ENCODE measurements at places on chromosomes 12 and 14.

DNA sequence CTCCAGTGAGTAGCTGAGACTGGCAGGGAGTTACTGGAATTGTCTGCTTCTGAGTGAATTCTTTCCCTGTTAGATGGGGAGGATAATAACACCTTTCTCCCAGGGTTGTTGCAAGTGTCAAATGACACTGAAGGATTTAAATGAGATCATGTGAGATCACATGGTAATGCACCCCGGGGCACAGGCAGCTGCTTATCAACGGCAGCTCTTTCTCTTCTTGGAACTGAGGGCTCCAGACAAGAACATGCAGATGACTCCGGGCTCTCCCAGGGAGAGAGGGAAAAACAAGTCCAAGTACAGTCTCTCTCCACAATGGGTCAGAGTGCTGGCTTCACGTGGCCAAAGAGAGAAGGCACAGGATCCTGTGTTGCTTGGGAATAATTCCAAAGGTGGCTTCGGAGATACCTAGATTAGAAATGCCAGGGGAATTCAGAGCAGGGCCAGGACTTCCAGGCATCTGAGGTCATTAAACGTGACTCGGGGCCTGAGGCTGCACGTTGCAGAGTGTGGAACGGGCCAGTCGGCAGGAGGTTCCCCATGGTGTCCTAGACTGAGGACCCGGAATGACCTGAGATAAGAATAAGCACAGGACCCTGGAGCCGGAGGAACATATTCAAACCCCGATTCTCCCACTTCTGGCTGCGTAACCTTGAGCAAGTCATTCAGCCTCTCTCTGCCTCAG lies 109.2 kb downstream of the PRMT8 start:
- no peak for DNase-seq

DNA sequence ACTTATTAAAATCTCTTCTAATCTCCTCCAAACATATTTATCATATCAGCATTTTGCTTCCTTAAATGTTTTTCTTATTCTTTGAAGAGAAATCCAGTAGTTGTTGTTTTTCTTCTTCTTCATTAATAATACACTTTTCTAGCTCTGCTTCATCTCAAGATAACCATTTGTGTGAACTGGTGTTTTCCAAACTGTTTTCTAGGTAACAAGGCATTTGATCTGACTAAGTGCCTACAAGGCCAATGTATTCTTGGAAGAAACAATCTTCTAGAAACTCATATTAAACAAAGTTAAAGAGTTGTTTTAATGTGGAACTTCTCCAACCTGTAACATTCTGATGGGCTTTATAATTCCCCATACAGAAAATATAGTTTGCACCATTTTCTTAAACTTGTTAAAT lies 30.8 kb upstream of the IFNG start:
- DNase-seq, result no peak

GRCh38 chr12:50790081-50790480 lies 26.2 kb downstream of the ATF1 start:
- no peak for DNase-seq

GRCh38 chr14:34300330-34300729 lies 161.7 kb downstream of the SPTSSA start:
- no peak for DNase-seq

DNA sequence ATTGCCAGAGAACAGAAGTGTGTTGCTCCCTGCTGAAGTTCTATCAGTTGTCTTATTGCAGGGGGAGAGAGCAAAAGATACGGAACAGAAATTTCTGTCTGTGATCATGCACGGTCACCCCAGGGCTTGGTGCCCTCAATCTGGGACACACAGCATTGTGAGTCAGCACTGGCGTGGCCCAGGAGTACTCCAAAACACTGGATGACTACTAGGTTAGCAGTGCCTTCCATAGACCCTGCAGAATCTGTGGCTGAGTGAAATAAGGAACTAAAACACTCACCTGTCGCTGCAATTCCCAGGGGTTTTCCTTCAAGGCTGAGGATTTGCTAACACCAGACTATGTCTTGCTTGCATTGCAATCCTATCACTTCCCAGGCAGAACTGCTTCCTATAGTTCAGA lies 165.5 kb downstream of the ANO6 start:
- no peak for DNase-seq

- no peak for DNase-seq
These were observed 383.4 kb downstream of the KCNH5 start for GRCh38 chr14:62661818-62662217.

GRCh38 chr12:49264466-49264872 lies 413 bp upstream of the TUBA1C start:
- DNase-seq, result no peak

DNA sequence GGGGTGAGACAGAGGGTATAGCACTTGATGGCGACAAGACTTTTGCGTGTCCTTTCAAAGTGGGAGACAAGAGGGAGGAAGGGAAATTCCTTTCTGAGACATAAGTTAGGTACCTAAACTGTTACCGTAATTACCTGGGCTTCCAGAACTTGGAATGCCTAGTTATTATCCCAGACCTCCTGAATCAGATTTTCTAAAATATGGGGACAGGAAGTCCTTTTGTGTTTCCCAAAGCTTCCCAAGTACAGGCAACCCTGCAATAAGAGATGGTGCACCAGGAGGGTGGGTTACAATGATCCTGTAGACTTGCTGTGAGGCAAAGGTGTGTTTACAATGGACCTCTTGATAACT lies 83.9 kb downstream of the CMKLR1 start:
- no peak for DNase-seq

- no peak for DNase-seq
These were observed 65.9 kb downstream of the NOVA1 start for GRCh38 chr14:26531894-26532293.

GRCh38 chr14:77124345-77125280 lies 17.0 kb downstream of the ZDHHC22 start:
- peak; percentile 77 for DNase-seq

DNA sequence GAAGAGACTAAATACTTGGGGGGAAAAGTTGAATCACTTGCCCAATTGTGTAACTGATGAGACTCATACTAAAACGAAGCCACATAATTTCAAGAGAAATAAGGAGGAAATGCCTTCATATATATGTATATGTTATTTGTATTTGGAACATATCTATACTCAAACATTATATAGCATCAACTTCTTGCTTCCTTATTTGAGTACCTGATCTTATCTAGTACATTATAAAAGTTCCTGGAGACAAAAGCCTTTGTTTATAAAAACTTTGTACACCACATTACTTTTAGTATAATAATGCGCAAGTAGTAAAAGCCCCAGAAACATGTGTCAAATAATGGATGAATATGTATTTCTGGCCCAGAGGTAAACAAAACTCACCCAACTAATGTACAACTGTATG lies 92.0 kb downstream of the SLC2A13 start:
- no peak for DNase-seq

GRCh38 chr12:109777544-109777943 lies 55.7 kb downstream of the TRPV4 start:
- DNase-seq, result peak; percentile 63

- DNase-seq, result no peak
These were observed 212.2 kb downstream of the DUSP6 start for GRCh38 chr12:89140141-89140540.

DNA sequence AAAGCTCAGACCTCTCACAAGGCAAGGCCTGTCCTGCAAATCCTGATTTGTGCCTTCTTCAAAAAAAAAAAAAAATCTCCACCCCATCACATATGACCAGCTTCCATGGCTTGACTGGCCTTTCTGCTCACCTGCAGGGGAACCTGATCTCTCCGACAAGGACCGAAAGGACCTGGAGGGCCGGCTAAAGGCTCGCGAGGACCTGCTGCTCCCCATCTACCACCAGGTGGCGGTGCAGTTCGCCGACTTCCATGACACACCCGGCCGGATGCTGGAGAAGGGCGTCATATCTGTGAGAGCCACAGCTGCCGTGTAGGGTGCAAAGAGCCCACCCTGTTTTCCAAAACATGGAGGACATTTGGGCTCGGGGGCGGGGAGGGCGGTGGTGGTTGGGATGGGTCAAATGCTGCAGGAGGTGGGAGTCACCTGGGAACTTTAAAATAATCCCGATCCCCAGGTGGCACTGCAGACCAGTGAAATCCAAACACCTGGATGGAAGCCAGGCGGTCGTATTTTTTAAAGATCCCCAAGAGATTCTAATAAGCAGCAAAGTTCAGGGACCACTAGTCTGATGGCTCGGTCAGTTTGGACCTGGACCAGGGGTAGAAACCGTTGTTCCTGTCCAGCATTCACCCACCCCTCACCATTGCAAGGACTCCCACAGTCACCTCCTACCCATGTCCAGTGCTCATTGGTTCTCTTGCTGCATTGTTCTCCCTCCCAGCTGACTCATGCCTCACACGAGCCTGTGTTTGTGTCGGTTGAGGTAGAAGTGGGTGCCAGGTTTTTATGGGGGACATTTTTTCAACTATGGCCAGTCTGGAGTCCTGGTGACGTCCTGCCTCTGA lies 44.8 kb downstream of the FOXN4 start:
- DNase-seq, result peak; percentile 73

- no peak for DNase-seq
These were observed 53.9 kb downstream of the ZC3H14 start for GRCh38 chr14:88616697-88617096.

GRCh38 chr12:118536306-118536906 lies 160.1 kb downstream of the SUDS3 start:
- no peak for DNase-seq

DNA sequence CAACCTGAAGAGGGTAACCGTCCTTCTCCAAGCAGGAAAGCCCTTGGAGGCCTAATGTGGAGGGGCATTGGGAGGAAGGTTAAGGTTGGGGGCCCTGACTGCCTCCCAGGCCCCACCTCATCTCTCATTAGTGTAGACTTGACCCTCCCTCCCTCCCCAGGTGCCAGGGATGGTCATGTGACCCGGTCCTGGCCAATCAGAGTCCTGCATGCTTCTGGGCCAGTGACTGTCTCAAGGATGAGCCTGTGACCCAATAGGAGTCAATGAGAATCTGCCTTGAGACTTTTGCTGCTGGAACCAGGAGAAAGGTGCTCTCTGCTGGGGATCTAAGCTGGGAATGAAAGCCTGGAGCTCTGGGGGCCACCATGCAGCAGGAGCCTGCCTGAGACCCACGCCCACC lies 70.8 kb downstream of the NCOR2 start:
- DNase-seq, result peak; percentile 46

DNA sequence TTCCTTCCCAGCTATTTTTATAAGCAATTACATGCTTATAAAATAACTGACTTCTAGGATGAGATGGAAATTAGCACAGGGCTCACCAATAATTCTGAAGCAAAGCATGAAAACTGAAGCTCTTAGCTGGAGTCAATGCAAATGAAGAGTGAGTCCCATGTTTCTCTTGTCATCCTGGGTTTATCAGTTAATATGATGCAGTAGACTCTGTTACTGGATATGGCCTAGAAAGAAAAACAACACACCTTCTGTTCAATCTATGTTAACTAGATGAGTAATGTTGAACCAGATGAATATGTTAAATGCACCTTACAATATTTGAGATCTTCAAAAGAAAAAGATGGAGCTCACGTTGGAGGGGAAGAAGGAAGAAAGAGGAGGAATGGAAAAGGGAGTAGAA lies 229.4 kb downstream of the DUSP6 start:
- DNase-seq, result no peak

GRCh38 chr12:48132826-48133225 lies 13.7 kb downstream of the PFKM start:
- no peak for DNase-seq

GRCh38 chr12:21369141-21369980 lies 3.3 kb upstream of the IAPP start:
- DNase-seq, result no peak

GRCh38 chr12:120496413-120497340 lies 764 bp downstream of the DYNLL1 start:
- DNase-seq, result peak; percentile 60

DNA sequence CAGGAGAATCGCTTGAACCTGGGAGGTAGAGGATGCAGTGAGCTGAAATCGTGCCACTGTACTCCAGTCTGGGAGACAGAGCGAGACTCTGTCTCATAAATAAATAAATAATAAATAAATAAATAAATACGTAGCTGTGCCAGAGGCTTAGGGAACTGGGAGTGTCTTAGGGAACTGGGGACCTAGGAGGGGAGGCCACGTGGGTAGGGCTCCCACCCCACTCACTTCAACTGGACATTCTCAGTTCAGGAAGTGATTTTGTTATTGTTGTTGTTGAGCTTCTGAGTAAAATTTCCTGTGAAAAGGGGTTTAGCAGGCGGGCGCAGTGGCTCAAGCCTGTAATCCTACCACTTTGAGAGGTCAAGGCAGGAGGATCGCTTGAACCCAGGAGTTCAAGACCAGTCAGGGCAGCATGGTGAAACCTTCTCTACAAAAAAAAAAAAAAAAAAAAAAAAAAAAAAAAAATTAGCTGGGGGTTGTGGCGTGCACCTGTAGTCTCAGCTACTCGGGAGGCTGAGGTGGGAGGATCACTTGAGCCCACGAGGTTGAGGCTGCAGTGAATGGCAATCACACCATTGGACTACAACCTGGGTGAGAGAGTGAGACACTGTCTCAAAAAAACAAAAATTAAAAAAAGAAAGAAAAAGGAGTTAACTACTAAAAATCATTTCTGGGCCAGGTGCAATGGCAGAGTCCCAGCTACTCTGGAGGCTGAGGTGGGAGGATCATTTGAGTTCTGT lies 19.0 kb upstream of the ANKRD9 start:
- DNase-seq, result no peak

- DNase-seq, result no peak
These were observed 15.0 kb upstream of the MEG3 start for GRCh38 chr14:100810861-100811461.

DNA sequence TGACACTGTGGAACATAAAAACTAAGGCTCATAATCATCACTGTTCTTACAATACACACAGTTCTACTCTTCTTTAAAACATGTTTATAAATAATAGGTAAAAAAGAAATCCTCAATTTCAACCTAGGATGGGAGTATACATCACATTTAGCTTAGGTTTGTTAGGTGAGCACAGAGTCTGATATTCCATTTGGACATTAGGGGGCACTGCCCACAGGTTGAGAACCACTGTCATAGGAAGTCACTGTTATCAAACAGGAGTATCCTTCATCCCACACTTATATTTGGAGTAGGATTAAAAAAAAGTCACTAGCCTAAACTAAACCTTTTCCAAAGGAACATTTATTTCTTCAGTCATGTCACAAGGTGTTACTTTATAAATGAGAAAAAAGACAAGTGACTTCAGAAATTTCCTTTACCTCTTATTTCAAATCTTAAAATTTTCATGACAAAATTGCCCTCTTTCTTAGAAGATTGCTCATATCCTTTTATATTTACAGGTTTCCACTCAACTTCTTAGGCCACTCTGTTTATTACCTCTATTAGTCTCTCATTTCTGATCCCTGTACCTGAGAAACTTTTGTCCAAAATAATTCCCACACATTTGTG lies 240.6 kb downstream of the CPNE8 start:
- no peak for DNase-seq

GRCh38 chr14:36656687-36657398 lies 4.8 kb upstream of the PAX9 start:
- no peak for DNase-seq

DNA sequence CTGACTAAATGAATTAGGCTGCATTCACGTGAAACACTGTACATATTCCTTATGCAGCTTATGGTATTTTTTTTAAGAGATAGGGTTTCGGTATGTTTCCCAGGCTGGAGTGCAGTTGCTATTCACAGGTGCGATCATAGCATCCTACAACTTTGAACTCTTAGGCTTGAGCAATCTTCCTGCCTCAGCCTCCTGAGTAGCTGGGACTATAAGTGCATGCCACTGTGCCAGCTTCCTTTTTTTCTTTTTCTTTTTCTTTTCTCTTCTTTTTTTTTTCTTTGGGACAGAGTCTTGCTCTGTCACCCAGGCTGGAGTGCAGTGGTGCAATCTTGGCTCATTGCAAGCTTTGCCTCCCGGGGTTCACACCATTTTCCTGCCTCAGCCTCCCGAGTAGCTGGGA lies 35.8 kb upstream of the SPPL3 start:
- no peak for DNase-seq

All from activated CD4-positive, alpha-beta memory T cell treated with anti-CD3 and anti-CD28 coated beads for 36 hours (primary cell).